Stimulated activated CD4-positive, alpha-beta T cell treated with anti-CD3 and anti-CD28 coated beads, Interleukin-15, amount 100 ng/mL, for 1 hour (primary cell): ENCODE measurements at places on chromosomes 2 and 18.

- no peak for DNase-seq
These were observed 10.1 kb upstream of the ATP8B1 start for GRCh38 chr18:57813245-57813644.

DNA sequence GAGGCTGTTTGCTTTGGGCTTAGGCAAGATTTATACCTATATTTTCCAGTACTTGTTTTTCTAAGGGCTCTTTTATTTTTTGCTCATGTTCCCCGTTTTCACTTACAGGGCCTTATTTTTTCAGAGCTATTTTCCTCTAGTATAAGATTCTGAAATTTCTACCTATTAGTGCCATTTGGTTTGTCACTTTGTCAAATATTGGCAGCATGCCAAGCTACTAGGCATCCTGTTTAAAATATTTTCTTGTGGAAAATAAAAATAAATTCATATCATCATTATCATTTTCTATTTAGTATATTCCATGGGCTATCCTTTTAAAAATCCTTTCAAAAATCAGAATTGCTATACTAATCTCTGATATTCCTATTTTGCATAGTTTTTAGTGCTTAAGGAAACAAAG, 64.8 kb upstream of the CHST9 start:
- DNase-seq = no peak

DNA sequence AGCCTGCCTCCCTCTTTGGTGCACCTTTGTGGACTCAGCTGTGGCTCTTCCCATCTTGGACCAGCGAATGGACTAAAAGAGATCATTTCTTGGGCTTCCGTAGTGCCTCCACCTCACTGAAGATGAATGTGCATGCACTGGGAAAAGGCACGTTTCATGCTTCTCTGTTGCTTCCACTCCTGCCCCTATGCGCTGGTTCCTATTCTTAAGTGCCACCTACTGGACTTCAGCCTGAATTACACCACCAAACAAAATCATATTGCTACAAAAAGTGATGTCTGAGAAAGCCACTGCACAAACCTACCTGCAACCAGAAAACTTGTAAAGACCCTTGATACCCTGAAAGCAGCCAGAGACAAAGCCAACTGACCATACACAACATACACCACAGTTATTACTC, 695.6 kb downstream of the TSN start:
- no peak for DNase-seq

GRCh38 chr2:27871802-27872201, 18.4 kb downstream of the RBKS start:
- DNase-seq = no peak

GRCh38 chr2:39603436-39603835, 62.3 kb upstream of the TMEM178A start:
- no peak for DNase-seq

DNA sequence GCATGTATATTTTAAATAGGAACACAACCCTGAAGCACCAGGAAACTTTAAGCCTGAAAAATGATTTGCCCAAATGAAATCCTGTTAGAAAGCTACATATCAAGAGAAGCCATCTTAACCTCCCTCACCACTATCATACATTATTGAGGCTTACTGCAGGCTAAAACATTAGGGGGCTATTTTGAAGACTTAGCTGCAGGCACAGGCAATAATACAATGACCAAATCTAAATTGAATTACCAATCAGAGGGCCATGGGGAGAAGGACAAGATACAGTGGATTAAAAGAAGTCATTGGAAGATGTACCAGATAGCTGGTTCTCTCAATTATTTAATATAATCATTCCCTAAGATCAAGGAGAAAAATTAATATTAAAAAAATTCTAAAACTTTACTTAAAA, 73.7 kb downstream of the THADA start:
- DNase-seq = no peak

DNA sequence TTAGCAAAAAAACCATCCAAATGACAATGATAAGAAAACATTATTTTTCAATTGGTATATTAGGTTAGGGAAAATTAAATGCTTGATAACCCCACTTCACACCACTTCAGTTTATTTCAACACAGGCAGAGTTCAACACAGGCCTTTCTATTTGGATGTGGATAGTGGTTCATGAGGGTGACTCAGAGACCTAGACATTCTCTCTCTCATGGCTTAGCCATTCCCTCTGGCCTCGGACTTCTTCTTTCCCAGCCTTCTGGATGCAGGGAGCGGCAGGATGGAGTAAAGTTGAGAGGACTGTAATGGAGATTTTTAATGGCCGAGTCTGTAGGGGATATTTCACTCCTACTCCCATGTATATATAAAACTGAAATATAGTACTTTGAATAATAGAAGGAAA, 109.7 kb downstream of the CTNNA2 start:
- no peak for DNase-seq

DNA sequence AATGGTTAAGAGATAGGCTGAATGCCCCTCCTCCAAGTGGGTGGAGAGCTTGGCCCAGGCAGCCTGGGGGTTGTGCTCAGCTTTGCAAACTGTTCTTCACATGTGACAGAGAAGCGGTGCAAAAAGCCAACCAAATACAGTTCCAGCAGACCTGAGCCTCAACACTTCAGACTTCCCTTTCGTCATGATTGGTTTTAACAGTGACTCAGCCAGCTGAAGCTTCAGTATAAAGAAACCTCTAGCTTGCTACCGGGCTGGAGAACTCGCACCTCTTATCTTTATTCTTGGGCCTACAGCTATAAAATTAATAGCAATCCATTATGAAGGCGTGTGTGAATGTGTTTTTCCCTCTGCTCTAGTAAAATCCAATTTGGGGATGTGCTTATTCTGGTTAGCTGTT, 20.0 kb downstream of the SETBP1 start:
- DNase-seq = no peak

GRCh38 chr2:236242057-236242495, 22.1 kb downstream of the ASB18 start:
- DNase-seq = no peak

DNA sequence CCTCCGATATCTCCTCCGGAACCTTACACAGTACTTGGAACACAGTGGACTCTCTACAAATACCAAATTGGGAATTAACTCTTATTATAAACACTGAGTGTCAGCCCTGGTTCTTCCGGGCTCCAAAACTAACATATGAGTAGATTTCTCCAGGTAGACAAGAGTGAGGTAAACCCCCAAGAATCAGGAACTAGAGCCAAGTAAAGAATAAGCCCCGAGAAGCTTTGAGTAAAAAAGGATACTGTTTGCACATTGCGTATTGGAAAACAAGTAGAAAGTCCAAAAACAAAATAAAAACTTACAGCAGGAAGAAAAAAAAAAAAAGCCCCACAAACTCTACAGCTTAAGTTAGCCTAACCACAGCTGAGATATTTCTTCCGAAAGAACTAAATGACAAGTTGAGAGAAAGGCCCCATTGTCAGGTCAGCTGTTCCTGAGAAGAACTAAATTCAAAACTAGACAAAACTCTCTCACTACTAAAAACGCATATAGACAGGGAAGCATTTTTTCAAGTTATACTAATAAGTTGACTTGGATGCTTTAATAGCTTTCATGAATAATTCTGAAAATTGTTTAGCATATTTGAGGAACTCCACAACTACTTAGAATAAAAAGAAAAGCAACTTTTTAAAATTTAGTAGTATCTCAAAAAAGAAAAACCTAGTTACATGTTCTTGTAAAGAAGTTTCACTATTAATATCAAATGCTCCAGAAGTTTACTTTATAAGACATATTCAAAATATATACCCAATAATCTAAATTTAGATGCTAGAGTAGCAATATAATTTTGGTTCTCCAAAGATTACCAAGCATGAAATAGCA, 4.3 kb upstream of the HAAO start:
- DNase-seq = no peak

DNA sequence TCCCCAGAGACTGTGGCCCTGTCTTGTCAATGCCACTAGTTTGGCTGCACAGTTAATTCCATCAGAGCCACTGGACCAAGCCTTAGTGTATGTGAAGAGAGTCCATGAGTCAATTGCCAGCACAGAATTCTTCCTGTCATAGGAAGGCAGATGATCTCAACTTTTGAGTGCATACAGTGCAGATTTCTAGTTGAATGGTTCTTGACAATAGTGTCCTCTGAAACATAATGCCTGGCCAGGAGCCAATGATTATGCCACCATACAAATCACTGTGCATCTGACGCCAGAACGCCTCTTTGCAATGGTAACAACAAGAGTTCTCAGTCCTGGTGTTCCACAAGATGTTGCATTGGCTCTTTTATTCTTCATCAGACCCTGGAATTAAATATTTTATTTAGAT, 7.1 kb downstream of the NEUROD1 start:
- no peak for DNase-seq

GRCh38 chr2:56177420-56178220, 6.2 kb upstream of the CCDC85A start:
- no peak for DNase-seq

GRCh38 chr2:5520463-5520972, 171.7 kb upstream of the SOX11 start:
- DNase-seq = no peak

- no peak for DNase-seq
These were observed 460.9 kb downstream of the RIT2 start for GRCh38 chr18:42654556-42654955.

DNA sequence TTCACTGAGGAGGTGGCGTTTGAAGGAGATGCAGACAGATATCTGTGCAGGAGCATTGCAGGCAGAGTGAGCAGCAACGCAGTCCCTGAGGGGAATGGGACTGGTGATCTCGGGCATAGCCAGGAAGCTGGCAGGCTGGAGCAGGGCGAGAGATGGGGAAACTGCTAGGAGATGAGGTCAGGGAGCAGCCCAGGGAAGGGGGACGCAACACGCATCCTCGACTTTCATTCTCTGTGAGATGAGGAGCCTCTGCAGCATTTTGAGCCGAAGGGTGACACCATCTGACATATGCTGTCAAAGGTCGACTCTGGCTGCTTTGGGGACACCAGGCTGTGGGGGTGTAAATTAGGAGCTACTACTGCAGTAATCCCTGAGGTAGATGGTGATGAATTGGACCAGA, 4.3 kb upstream of the CHRNA1 start:
- DNase-seq = no peak

GRCh38 chr18:13527256-13527655, 199.1 kb downstream of the FAM210A start:
- DNase-seq = no peak
